NCI-H748 treated with DMSO at 0.1 percent for 48 hours (cell line): ENCODE measurements at places on chromosomes 2 and 18.

- DNase-seq = no peak
These were observed 95.6 kb downstream of the POLR1A start for GRCh38 chr2:86010083-86010482.

DNA sequence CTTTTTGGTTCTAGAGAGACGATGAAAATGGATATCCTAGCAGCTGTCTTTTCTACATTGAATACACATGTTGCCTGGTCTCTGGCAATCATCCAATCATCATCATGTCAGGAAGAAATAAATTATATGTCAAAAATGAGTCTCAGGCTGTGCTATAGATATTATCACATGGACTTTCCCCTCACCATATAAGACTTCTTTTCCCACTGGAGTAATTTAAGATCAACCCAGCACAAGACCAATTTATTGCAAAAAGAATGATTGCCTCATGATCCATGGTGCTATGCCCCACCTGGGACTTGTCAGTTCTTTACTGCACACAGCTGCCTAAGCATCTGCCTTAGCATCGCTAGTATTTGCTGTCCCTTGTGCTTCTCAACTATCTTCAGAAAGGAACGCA lies 783.7 kb upstream of the TMEFF2 start:
- peak; percentile 21 for DNase-seq

DNA sequence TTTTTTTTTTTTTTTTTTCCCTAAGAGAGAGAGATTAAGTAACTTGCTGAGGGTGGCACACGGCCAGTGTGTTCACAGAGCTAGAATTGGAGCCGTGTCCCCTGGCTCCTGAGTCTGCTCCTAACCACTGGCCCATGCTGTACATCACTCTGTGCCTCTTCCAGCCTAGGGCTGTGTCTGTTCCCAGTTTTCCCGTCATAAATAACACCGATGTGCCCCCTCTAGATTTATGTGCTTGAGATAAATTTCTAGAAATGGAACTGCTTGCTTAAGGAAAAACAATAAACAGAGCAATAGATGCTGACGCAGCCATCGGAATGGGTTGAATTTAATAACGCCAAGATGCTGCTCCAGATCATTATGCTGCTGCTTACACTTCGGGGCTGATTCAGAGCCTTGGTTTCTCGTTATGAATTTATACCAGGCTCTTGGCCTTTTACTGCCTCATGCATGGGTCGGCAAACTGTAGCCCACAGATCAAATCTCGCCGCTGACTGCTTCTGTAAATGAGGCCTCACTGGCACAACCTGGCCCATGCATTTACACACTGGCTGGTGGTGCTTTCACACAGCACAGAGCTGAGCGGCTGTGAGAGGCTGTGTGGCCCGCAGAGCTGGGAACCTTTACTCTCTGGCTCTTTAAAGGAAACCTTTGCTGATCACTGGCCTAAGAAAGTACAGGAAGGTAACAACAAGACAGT lies 58.1 kb downstream of the NDUFA10 start:
- DNase-seq = no peak

GRCh38 chr2:85131116-85131515 lies 2.1 kb upstream of the TCF7L1 start:
- DNase-seq = no peak
